ENCODE measurements at places on chromosomes 11 and 22.

DNA sequence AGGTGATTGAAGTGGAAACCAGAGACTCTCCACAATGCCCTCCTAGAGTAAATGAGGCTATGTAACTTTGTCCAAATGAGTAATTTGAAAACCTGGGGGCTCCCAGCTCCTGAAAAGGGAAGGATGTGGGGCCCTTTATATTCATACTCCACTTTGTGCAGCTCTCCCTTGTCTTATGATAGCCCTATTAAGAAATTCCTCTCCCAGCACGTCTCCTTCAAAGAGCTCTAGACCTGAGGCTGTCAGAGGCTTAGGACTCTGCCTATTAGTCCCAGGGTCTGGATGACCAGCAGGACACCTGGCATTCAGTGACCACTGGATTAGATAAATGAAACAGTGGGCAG, 2.1 kb downstream of the SLC43A1 start:
- DNase-seq: no peak
- peaks cover 11% of the 10 kb centered on the region for H3K4me1 ChIP-seq
- H3K27me3 ChIP-seq: peaks cover 70% of the 10 kb centered on the region
- peak overlapping the region; percentile 41 for H3K4me3 ChIP-seq

- no peak for DNase-seq
- no peaks in the 10 kb centered on the region for H3K27me3 ChIP-seq
- no peaks in the 10 kb centered on the region for H3K4me1 ChIP-seq
- H3K27ac ChIP-seq: no peak overlapping the region
- peaks cover 6% of the 10 kb centered on the region for H3K36me3 ChIP-seq
- no peak overlapping the region for H3K4me3 ChIP-seq
Measured at GRCh38 chr11:126329644-126330211, 25.8 kb upstream of the ST3GAL4 start.

GRCh38 chr22:48702573-48703264, 1125.0 kb downstream of the BRD1 start:
- DNase-seq: no peak
- no peaks in the 10 kb centered on the region for H3K36me3 ChIP-seq
- no peak overlapping the region for H3K4me3 ChIP-seq
- H3K27ac ChIP-seq: no peak overlapping the region

DNA sequence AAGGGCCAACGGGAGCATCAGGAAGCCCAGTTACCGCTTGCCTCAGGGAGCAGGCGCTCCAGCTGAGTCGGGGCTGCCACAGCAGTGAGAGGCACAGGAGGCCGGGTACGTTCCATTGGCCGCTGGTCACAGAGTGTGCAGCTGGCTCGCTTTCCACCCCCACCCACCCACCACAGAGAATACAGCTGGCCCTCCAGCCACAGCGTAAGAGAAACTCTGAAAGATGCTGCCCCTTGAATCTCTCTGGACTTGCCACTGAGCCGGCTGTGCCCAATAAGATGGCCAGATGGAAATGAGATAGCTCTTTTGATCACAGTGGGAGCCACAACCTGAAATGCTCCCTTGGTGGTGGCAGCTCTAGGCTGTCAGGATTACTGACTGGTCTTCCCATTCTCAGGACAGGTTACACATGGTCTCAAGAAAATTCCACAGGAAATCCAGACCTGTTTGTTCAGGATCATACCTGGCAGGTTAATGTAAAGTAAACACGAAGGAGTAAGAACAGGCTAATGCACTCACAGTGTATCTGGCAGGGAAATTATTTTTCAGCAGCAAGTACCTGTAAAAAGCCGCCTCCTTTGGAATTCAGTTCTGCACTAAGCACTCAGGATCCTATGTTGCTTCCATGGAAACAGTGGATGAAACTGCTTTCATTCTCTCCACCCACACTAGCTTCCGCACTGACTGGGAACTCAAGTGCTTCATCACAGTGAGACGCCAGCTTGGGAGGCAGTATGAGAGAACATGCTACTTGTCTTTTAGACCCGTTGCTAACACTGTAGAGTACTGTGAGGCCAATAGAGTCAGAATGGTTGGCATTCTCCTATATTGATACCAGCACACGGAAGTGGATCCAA, 16.5 kb downstream of the SIAE start:
- H3K4me1 ChIP-seq: peaks cover 11% of the 10 kb centered on the region
- no peak overlapping the region for H3K27ac ChIP-seq
- peaks cover 2% of the 10 kb centered on the region for H3K27me3 ChIP-seq

GRCh38 chr22:37479196-37479595, 7.0 kb downstream of the MFNG start:
- peaks cover 11% of the 10 kb centered on the region for H3K27me3 ChIP-seq
- H3K4me1 ChIP-seq: peaks cover 2% of the 10 kb centered on the region
- no peak for DNase-seq
- H3K36me3 ChIP-seq: no peaks in the 10 kb centered on the region
- H3K4me3 ChIP-seq: no peak overlapping the region

DNA sequence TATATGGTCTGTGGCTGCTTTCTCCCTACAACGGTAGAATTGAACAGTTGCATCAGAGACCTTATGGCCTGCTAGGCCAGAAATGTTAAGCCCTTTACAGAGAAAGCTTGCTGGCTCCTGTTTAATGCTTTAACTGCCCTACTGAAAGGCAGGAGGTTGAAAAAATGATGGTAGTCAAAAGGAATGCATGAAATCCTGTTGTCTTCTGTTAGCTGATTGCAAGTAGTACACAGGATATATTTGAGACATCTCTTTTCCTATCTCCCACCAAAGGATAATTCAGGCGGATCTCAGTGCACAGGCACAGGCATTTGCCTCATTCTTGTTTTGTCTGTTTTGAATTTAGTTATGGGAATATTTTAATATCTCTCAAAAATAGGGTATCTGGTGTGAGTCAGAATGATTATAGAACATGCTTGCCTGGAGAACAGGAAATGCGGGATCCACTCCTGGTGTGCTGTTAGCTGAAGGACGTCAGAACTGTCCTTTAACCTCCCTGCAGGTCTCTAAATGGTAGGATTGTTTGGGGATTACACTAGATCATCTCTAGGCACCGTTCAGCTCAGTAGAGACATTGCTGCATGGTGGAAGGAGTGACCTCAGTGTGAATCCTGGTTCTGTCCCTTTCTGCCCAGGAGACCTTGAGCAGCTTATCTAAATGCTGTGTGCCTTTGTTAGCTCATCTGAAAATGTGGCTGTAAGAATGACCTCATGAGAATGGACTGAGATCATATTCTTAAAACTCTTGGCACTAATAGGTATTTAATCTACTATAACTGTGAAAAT, 49.5 kb downstream of the PACS1 start:
- no peaks in the 10 kb centered on the region for H3K36me3 ChIP-seq
- DNase-seq: no peak
- no peaks in the 10 kb centered on the region for H3K27me3 ChIP-seq
- H3K4me3 ChIP-seq: no peak overlapping the region
- H3K27ac ChIP-seq: peak overlapping the region; percentile 95

DNA sequence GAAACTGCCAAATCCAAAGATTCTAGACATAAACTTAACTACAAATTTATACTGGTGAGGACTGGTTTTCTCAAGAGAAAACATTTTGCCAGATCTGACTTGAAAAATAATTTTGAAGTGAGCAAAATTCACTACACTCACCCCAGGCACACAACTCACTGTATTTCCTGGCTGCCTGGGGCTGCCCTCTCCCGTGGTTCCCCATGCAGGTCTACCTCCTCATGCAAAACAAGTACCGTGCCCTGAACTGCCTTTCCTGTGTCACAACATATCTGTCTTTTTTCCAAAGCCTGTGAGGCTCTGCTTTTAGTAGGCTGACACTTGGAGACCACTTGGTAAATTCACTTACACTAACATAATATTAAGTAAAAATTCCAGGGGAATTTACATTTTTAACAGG, 76.4 kb downstream of the LIF start:
- H3K27me3 ChIP-seq: peaks cover 3% of the 10 kb centered on the region
- no peaks in the 10 kb centered on the region for H3K4me1 ChIP-seq
- no peak overlapping the region for H3K4me3 ChIP-seq
- no peaks in the 10 kb centered on the region for H3K36me3 ChIP-seq
- DNase-seq: no peak
- no peak overlapping the region for H3K27ac ChIP-seq

GRCh38 chr11:90531001-90531400, 308.2 kb upstream of the CHORDC1 start:
- H3K4me1 ChIP-seq: peaks cover 5% of the 10 kb centered on the region
- no peaks in the 10 kb centered on the region for H3K36me3 ChIP-seq
- no peak overlapping the region for H3K4me3 ChIP-seq
- no peak overlapping the region for H3K27ac ChIP-seq
- DNase-seq: no peak
- no peaks in the 10 kb centered on the region for H3K27me3 ChIP-seq

GRCh38 chr22:43276321-43276720, 66.9 kb downstream of the SCUBE1 start:
- DNase-seq: no peak
- no peak overlapping the region for H3K27ac ChIP-seq
- H3K27me3 ChIP-seq: no peaks in the 10 kb centered on the region
- H3K36me3 ChIP-seq: no peaks in the 10 kb centered on the region
- peaks cover 11% of the 10 kb centered on the region for H3K4me1 ChIP-seq

- no peak for DNase-seq
- H3K27me3 ChIP-seq: no peaks in the 10 kb centered on the region
- peaks cover 12% of the 10 kb centered on the region for H3K4me1 ChIP-seq
- no peak overlapping the region for H3K27ac ChIP-seq
Measured at GRCh38 chr11:106447631-106448191, 370.2 kb downstream of the AASDHPPT start.

DNA sequence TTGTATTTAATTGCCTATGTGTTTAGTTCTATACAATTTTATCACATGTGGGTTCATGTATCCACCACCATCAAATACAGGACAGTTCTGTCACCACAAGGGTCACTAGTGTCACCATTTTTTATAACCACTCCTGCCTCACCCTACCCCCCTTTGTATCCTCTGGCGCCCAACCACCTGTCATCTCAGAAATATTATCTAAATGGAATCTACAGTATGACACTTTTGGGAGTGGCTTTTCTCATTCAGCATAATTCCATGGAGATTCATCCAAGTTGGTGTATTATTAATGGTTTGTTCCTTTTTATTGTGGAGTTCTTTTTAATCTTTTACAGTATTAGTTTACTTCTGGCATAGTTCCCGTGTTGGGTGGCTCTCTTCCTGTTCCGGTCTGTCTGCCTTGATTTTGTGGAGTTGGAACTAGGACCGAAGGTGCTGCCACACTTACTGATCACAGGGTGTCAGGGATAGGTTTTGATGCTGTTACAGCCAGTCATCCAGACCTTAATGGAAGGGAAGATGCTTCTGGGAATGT, 58.5 kb downstream of the TNRC6B start:
- DNase-seq: no peak
- H3K27ac ChIP-seq: peak overlapping the region; percentile 66
- H3K36me3 ChIP-seq: peaks cover 8% of the 10 kb centered on the region
- H3K4me1 ChIP-seq: peaks cover 41% of the 10 kb centered on the region

DNA sequence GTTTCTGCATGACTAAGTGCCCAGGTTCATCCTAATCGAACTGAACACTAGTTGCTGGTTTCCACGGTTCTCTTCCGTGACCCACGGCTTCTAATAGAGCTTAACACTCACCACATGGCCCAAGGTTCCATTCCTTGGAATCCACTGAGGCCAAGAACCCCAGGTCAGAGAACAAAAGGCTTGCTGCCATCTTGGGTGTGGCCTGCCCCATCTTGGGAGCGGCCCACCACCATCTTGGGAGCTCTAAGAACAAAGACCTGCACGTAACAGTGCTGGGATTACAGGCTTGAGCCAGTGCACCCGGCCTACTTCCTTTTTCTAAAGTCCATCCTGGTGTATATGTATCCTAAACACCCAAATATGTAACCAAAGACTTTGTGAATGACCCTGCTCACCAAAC, 68.8 kb downstream of the SLC35F2 start:
- peaks cover 10% of the 10 kb centered on the region for H3K36me3 ChIP-seq
- no peak overlapping the region for H3K4me3 ChIP-seq
- DNase-seq: no peak
- H3K4me1 ChIP-seq: peaks cover 4% of the 10 kb centered on the region

GRCh38 chr11:59207988-59208451, 4.7 kb downstream of the MPEG1 start:
- H3K27me3 ChIP-seq: no peaks in the 10 kb centered on the region
- no peak for DNase-seq
- no peaks in the 10 kb centered on the region for H3K4me1 ChIP-seq
- H3K4me3 ChIP-seq: no peak overlapping the region

DNA sequence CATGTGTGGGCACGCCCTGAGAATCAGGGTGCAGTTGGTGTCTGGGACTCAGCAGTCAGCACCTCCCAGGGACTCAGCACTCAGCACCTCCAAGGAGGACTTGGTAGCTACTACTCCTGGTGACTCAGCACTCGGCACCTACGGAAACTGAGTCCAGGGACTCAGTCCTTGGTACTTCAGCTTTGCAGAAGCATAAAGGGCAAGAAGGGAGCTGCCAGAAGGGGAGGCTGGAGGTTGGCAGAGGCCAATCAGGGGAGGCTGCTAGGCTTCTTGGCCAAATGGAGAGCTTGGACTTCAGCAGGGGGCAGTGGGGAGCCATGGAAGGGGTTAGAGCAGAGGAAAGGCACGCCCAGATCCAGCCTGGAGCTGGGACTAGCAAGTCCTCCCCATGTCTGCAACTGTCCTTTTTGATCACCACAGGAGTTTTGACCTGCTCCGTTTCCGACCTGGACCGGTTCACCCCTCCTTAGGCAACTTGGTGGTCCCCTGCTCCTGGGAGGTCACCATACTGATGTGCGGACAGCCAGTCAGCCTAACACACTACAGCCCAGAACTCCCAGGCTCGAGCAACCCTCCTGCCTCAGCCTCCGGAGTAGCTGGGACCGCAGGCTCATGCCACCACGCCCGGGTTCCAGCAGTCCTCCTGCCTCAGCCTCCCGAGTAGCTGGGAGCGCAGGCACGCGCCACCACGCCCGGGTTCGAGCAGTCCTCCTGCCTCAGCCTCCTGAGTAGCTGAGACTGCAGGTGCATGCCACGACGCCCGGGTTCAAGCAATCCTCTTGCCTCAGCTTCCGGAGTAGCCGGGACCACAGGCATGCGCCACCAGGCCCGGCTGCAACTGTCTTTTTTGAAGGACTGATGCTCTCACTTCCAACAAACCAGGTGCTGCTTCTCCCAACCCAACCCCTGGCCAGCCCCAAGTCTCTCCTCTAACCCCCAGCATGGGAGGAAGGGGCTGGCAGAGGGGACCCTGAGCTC, 1.5 kb downstream of the ANO9 start:
- no peak for DNase-seq
- H3K36me3 ChIP-seq: no peaks in the 10 kb centered on the region
- peak overlapping the region; percentile 51 for H3K4me3 ChIP-seq
- no peak overlapping the region for H3K27ac ChIP-seq
- peaks cover 5% of the 10 kb centered on the region for H3K4me1 ChIP-seq

DNA sequence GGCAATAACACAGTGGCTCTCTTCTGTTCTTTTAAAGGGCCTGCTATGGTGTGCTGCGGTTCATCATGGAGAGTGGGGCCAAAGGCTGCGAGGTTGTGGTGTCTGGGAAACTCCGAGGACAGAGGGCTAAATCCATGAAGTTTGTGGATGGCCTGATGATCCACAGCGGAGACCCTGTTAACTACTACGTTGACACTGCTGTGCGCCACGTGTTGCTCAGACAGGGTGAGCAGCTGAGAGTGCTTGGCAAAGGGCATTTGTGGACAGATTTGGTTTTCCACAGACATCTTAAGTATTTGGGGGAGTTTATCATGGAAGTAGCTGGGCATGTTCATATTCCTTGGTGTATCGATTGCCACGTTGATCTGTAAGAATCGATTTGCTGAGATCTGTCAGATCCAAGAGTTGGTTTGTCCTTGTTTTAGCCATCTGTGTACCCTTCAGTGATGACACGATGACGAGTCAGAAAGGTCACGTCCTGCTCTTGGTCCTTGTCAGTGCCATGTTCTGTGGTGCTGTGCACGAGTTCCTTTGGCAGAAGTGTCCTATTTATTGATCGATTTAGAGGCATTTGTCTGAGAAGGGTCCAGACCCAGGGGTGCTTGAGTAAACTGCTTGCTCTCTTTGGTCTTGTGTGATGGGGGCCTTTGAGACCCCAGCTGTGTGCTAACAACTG, 4.8 kb downstream of the RPS3 start:
- no peaks in the 10 kb centered on the region for H3K27me3 ChIP-seq
- peaks cover 50% of the 10 kb centered on the region for H3K36me3 ChIP-seq
- H3K4me3 ChIP-seq: no peak overlapping the region
- no peak for DNase-seq
- no peak overlapping the region for H3K27ac ChIP-seq
